ENCODE measurements at places on chromosomes 1 and 21.

- no peak for DNase-seq
These were observed 21.0 kb upstream of the TMEM52 start for GRCh38 chr1:1940123-1940425.

- DNase-seq: no peak
These were observed 2.9 kb downstream of the KRTAP10-7 start for GRCh38 chr21:44603109-44603875.

DNA sequence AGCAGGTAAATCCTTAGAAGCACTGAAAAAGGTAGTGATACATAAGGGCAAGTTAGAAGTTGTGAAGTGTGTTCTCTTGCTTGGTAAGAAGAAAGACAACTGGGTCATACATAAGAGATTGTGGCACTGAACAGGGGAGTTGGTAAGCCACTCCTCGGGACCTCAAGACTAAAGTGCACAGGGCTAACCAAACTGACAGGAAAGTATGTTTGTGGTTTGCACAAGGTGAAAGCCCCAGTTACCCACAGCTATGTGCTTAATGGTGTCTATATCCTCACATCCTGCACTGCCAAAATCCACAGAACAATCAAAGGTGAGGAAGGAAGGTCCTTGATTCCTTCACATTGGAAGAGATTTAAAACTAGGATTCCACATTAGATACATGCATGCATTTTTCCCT, 276.5 kb downstream of the DNM3 start:
- no peak for DNase-seq

DNA sequence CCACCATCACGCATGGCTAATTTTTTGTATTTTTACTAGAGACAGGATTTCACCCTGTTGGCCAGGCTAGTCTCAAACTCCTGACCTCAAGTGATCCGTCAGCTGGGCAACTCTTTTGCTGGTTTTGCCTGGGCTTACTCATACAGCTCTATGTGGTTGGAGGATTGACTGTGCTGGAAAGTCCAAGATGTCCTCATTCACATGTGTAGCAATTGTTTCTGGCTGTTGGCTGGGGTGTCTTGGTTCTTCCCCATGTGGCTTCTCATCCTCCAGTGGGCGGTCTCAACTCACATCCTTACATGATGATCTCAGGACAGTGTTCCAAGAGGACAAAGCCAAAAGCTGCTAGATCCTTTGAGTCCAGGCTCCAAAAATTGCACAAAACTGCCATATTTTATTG, 53.3 kb downstream of the TEX35 start:
- no peak for DNase-seq

DNA sequence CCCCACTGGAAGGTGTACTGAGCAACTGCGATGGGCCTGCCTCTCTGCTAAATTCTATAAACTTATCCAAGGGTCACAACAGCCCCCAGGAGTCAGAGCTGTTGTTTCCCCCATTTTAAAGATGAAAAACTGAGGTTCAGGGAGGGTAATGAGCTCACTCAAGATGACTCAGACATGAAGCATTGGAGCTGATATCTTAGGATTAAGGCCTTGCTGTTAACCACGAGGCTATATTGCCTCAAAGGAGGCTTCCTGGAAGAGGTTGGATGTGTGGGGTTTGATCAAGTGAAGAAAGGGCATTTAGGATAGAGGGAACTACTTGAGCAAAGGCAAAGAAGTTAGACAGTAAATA, 6.7 kb downstream of the LDLRAP1 start:
- DNase-seq: no peak

DNA sequence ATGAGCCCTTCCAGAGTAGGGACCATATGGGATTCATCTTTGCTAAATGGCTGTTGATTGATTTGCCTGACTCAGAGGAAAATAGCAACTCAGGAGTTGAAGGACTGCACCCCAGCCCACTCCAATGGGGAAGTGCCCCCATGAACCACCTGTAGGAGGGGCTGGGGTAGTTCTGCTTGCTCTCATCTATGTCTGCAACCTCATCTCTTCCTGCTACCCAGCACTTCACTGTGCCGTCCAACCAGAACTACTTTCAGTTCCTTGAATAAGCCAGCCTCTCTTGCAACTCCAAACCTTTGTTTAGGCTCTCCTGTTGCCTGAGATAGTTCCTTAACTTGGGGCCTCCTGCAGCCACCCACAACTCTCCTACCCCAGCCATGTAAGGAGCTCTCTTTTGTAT, 26.6 kb downstream of the BEND5 start:
- no peak for DNase-seq

- no peak for DNase-seq
These were observed 57.9 kb upstream of the AJAP1 start for GRCh38 chr1:4596486-4596885.

DNA sequence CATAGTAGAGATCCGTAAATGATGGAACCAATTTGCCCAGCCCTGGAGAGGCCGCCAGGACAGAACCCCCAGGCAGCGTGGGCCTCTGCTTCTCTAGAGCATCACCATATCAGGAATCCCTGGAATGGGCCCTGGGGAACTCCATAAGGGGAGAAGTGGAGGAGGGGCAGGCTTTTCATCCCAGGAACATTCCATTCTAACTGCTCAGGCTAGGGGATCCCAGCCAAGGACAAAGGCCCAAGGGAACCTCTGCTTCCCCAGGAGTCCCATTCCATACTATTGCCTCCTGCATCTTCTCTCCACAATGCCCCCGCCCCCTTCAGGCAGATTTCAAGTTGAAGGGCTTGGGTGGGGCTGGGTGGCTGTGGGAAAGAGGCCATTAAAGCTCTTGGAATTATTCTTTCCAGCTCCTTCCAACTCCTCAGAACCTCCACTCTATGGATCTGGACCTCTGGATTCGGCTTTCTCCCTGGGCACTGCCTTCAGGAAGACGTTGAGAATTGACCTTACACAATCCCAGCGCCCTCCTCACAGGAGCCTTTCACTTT, 6.0 kb downstream of the TRNP1 start:
- no peak for DNase-seq

GRCh38 chr1:81410351-81410750, 390.4 kb upstream of the ADGRL2 start:
- DNase-seq: no peak

GRCh38 chr1:20540281-20540680, 12.1 kb upstream of the FAM43B start:
- no peak for DNase-seq

DNA sequence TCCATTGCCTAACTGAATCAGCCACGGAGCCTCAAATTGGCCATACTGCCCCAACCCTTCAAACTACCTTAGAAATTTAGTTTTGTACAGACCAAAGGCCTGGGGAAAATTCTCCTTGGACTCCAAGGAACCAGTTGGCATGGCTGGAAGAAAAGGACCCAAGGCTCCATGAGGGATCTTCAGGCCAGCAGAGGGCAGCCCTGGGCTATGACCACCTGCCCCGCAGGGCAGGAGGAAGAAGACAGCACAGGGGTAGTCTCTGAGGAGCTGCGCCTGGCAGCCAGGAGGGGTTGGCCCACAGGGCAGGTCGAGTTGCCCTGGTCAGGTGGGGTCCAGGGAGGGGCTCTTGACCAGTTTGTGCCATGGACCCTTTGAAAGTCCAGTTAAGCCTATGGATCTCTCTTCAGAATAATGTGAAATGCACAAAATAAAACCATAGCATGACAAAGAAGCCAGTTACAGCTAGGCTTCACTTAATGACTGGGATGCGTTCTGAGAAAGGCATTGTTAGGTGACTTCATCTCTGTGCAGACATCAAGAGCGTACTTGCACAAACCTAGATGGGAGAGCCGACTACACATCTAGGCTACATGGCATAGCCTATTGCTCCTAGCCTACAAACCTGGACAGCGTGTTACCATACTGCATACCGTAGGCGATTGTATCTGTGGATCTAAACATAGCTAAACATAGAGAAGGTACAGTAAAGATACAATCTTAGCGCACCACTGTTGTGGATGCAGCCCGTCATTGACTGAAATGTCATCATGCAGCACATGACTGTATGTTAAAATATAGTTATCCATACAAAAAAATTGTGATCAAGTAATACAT, 26.1 kb downstream of the CACNA1S start:
- DNase-seq: peak; percentile 8

GRCh38 chr21:42411197-42411869, 7.6 kb downstream of the UBASH3A start:
- no peak for DNase-seq

GRCh38 chr1:154669464-154670282, 61.7 kb upstream of the ADAR start:
- DNase-seq: peak; percentile 55

DNA sequence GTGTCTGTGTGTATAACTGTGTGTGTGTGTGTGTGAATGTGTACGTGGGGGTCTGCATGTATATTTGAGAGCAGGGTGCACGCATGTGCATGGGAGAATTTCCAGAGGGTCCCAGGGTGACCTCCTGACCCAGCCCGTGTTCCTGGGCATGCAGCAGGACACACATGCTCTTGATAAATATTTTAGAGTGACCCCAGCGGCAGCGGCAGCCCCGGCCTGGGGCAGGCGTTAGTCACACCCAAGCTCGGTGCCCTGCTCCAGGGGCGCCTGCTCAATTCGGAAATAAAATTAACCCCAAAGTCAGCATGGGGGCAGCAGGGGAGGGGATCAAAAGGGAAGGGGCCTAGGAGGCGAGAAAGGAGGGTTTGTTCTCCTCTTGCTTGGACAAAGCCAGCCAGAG, 107.5 kb downstream of the PAX7 start:
- no peak for DNase-seq

DNA sequence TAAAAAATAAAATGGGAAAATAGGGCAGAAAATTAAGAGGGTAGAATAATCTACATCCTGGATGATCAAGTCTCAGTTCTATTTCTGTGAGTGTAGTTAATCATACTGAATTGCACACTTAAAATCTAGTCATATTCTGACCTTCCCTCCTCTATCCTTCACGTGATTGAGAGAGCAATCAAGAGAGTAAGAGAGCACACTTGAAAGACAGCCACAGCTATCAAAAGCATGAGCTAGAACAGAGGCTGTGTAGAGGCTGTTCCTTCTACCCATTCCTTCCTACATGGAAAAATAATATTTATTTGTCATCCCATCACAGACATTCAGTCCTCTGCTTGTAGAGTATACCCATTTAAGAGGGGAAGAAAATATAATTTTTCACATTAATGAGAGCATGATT, 52.4 kb downstream of the PHC2 start:
- DNase-seq: no peak

DNA sequence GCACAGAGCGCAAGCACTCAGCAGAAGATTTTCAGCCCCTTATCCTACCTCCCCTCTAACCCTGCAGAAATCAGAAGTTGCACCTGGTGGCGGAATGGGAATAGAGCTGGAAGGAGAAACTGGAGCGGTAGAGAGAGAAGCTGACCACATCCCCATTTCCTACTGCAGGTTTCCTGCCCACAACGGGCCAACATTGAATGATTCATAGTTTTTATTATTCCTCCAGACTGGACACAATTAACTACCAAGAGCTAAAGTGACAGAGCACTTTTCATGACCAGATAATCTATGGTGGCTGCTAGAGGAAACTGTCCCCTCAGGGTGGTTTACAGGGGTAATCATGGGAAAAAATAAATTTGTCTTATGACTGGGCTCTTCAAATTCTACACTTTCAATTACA, 21.3 kb upstream of the LRRC8D start:
- no peak for DNase-seq

- no peak for DNase-seq
These were observed 2.4 kb downstream of the CEPT1 start for GRCh38 chr1:111142356-111142975.

GRCh38 chr1:36212782-36213181, 11.5 kb upstream of the THRAP3 start:
- DNase-seq: no peak

DNA sequence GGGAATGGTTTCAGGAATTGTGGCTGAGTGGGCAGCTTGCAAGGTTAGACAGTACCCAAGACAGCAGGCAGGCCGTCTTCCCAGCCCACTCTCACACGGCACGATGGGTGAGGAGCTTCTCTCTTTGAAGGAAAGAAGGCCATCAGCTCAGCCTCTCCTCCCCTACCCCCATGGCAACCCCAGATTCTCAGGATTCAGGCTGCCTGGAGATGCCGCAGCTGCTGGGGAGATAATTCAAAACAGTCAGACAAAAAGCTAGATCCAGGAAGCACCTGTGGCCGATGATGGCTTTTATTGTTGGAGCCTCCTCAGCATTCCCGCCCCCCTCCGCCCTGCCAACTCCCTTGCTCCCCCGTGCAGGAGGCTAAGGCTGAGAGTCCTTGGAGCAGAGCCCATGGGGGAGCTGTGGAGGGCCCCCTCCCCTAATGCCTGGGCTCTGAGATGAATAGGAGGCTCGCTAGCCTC, 220.5 kb downstream of the TRABD2B start:
- no peak for DNase-seq

GRCh38 chr1:74652711-74653139, 20.9 kb downstream of the ERICH3 start:
- no peak for DNase-seq

DNA sequence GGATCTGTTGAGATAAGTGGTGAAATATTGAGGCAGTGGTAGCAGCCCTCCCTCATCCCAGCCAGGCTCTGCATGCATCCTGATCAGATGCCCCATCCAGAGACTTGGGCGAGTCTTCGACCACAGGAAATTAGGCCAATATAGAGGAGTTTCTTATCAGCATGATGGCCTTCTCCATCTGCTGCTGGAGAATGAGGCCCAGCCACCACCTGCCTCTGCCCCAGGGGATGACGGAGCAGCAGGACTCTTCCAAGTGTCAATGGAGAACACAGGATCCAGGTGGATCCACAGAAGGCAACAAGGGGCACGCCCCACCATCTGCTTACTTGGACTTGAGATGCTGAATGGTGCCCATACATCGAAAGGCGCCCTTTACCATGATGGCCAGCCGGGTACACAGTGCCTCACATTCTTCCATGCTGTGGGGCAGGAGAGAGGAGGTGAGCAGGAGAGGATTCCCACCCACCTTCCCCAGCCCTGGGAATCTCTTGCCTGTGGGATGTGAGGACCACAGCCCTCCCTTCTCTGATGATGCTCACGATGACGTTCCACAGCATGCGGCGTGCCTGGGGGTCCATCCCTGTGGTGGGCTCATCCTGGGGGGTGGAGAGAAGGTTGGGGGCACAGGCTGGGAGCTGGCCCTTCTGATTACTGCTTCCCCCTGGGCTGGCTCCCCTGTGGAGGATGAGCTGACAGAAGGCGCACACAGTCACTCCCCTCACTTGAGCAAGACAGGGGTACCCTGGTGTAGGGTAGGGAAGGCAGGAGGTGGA, 91.5 kb upstream of the GCLM start:
- no peak for DNase-seq

DNA sequence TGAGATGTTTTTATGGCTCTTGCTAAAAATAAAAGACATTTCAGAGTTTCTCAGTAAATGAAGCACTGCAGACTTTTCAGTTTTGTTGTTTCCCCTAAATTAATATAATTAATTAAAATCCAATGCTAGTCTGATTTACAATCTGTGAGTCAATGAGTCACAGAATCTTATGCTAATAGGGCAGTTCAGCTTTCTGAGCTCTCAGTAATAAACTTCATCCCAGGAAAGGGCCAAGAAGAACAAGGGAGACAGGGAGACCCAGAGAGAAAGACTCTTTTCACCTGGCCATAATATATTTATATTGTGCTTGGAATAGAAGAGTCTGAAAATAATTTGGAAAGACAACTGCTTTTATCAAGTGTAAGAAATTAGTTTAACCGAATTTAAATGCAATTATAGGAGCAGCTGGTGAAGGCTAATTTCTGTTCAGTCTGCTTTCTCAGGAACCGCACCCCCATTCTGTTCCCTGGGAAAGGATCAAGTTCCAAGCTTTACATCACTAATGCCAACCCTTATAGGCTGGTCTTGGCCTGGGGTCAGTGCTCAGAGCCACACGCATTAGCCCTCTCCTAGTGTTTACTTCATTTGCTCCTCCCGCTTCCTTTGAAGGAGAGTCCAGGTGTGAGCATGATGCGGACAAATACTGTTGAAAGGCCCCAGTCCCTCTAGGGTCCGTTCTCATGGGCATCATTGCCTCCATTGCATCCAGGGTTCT, 145.6 kb downstream of the ZBTB18 start:
- DNase-seq: no peak

- DNase-seq: no peak
These were observed 404.9 kb downstream of the LTN1 start for GRCh38 chr21:28587748-28588147.
